ENCODE measurements at places on chromosomes 6 and 20.

DNA sequence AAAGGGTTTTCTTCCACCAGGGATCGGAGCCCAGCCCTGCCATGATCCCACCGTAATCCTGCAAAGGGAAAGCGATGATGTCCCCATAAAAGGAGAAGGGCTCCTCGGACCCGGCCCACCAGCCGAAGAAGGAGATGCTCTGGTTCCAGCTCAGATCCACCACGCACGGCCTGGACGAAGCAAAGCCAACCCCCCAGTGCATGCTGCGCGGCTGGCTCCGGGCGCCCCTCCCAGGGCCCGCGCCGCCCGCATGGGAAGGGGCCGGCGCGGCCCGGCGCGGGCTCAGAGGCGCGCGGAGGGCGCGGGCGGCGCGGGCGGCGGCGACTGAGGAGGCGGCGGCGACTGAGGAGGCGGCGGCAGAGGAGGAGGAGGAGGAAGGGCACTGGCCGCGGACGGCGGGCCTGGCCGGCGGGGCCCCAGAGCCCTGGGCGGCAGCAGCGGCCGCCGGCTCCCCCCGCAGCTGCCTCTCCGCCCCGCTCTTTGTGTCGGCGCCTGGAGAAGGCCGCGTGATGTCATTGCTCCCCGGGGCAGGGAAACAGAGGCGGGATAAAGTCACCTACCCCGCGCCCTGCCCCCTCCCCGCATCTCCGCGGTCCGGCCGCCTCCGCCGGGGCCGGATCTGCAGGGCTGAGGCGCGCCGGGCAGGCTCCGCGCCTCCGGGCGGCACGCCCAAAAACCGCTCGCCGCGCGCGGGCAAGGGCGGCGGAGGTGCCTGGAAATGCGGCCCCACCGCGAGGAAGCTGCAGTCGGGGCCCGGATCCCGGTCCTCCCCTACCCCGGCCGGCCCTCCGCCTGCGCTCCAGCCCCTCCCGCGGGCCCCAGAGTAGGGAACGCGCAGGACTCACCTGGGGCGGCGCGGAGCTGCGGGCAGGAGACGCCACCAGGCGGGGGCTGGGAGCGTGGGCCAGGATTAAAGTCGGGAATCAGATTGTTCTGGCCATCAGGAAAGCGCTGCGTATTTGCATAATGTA lies at the start of gene FAXC:
FAXC (minus strand) TSS at position 504 of the 971 bp plus-strand sequence; CDS start at position 202, 302 bp downstream.
- DNase-seq, result no peak

DNA sequence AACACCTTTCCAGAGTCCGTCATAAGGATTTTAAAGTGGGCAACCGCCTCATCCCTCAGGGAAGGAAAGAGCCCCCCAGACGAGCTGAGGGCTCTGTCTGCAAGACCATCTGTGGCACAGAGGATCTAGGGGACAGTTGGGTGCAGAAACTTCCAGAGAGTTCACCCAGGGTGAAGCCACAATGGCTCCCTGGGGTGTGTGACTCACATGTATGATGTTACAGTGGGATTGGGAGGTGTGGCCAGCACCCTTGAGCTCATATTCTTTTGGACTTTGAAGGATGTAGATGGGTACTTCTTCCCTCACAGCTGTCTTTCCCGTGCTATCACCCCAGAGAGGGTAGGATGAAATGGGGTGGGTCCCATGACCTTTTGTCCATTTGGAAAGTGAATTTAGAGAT lies 95.5 kb downstream of the NCR2 start:
- DNase-seq, result no peak

- no peak for DNase-seq
These were observed 650.7 kb upstream of the CITED2 start for GRCh38 chr6:140025171-140025570.

- no peak for DNase-seq
These were observed at the start of gene TNXB for GRCh38 chr6:32109114-32109764. TNXB (minus strand) TSS chr6:32109338; CDS start chr6:32098198, 11,140 bp downstream.

- no peak for DNase-seq
These were observed 131.6 kb upstream of the ESR1 start for GRCh38 chr6:151675746-151676459.

GRCh38 chr6:163780994-163781393 lies 366.5 kb downstream of the QKI start:
- no peak for DNase-seq

DNA sequence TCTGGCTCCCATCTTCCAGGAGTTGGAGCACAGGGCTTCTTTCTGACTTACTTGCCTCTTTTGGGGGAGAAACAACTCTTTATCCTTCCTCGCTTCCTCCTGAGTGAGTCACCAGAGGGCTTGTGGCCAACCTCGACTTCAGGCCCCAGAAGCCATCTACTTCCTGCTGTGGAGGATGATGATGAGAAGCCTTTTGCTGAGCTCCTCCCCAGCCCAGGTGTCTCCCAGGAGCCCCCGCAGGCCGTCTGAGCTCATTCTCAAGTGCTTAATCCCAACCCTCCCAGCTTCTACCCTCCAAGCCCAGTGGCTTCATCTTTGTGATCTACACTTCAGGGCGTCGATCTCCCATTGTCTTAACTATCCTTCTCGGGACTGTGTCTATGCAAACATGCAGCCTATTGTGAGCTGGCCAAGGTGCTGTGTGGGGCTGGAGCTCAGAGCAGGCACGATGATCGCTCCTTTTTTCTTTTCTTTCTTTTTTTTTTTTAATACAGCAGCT lies 27.9 kb downstream of the SDCBP2 start:
- DNase-seq, result no peak

GRCh38 chr20:10565191-10565921 lies 108.4 kb downstream of the JAG1 start:
- no peak for DNase-seq

DNA sequence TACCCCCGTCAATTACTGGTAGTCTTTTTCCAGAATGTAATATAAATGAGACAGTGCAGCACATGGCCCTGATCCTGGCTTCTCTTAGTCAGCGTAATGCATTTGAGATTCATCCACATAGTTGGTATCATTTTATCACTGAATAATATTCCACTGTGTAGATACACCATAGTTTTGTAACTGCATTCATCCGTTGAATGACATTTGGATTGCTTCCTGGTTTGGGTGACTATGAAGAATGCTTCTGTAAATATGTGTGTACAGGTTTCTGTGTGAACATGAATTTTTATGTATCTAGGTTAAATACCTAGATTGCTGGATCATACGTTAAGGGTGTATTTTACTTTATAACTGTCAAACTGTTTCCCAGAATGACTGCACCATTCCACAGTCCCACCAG lies 62.6 kb upstream of the STMND1 start:
- DNase-seq, result no peak

GRCh38 chr20:44203161-44203560 lies 7.4 kb downstream of the OSER1 start:
- DNase-seq, result no peak

GRCh38 chr6:163092876-163093275 lies 321.6 kb upstream of the QKI start:
- DNase-seq, result no peak

DNA sequence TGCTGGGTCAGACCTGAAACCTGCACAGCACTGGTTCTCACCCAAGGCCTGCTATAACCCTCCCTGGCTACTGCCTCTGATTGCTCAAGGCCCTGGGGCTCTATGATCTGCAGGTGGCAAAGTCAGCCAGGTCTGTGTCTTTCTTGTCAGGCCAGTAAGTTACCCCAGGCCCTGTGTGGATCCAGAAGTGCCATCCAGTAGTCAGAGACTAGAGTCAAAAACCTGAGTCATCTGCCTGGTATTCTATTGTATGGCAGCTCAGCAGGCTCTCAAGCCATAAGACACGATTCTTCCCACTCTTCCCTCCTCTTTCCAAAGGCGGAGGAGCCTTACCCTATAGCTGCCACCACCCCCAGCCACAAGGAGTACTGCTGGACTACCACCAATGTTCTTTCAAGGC lies 593.0 kb downstream of the FRK start:
- DNase-seq, result no peak

DNA sequence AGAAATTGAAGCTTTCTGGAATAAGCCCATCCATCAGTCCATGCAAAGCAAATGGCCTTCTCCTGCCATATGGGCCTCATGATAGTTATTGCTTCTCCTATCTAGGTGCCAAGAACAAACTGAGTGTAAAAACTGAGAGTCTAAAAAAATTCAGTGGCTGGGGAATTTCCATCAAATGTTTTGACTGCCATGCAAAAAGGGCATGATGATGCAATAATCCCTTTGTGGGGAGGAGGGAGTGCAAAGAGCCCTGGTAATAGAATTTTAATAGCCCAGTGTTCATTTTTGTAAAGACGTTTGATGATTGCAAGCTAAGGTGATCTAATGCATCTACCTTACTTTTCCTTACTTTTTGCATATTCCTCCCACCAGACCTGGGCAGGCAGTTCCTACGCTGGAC lies 683.7 kb downstream of the EPM2A start:
- no peak for DNase-seq

- no peak for DNase-seq
These were observed 59.3 kb downstream of the DLL1 start for GRCh38 chr6:170231293-170232185.

DNA sequence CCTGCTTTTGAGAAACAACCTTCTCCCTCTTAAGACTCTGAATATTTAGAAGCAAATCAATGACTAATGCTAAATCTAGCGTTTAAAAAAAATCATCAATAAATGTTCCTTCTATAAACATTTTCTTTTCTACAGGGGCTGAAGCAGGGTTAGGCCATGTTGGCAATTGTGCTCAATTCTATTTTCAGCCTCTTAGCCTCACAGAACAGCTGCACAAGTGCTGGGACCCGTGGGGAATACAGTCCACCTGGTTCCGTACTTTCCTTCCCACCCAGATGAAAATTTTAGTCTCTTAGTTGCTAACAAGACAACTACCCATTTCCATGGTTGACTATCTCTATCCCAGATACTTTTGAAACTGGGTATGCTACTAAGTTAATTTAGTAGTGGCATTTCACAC lies 138.6 kb downstream of the RPS12 start:
- no peak for DNase-seq

GRCh38 chr20:40512994-40513393 lies 176.0 kb downstream of the MAFB start:
- DNase-seq, result no peak

DNA sequence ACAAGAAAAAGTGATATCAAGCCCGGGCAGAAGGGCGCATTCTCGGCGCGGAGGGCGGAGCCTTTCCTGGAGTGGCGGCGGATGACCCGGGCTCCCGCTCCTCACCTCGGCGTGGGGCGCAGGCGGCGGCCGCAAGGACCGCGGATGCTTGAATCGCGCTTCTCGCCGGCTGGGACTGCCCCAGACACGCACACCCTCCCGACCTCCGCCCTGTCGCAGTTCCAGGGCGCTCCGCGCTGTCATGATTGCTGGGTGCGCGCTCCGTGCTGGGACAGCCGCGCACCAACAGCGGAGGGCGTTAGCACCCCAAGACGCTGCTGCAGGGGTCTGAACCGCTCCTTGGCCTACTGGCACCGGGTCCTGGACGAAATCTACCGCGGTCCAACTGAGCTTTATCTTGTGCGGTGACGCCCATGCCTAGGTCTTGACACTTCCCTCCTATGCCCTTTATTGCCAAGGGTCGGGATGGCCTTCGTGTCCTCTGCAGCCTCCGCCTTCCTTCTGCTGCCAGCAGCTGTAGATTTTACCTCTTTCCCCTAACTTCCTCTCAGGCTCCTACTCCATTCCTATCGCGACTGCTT lies 43.3 kb downstream of the IRAK1BP1 start:
- no peak for DNase-seq

DNA sequence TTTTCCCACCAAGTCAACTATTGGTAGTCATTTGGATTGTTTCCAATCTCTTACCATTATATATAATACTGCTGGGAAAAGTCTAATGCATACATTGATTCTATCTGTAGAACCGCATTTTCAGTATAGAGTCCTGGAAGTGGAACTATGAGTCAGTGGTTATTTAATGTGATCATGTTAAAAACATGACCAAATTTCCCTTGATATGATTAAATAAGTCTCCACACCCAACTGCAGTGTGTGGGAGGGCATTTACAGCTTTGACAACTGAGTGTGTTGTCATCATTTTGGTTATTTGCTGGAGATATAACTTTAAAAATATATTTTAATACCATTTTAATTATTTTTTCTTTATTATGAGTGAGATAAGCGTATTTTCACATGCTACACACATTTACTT lies 1027.6 kb downstream of the EYS start:
- no peak for DNase-seq

GRCh38 chr20:1426231-1426849 lies 33.5 kb upstream of the FKBP1A start:
- no peak for DNase-seq

DNA sequence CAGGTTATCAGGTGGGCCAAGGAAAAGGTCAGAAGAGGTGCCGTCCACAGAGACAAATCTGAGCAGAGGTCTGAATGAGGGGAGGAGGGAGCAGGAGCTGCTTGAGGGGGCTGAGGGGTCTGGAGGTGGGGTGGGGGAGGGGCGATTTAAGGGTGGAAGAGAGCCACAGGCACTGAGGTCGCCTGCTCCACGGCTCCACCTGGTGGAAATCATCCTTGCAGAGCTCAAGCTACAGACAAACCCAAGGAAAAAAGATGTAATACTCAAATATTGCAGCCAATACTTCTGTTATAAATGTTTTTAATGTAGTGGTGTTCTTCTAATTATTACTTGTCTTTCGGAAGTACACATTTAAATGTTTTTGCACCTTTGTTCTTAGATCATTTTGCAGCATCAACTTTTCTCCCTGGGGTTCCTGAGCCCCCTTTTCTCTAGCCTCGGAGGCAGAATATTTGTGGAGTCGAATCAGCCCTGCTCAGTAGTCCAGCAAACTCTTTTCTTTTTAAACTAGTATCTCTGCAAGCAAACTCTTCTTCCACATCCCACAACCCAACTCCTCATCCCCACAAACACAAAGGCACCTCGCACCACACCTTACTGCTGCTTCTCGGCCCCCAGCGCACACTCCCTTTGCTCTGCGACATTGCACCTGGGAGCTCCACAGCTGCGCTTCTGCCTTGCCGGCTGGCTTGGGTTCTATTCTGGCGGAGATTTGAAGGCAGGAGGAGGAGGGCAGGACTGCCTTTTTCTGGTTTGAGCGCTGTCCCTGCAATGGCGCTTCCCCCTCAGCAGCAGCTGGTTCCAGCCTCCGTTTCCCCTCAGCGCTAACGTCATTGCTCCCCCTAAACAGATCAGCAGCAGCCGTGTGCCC lies 51.0 kb upstream of the TFAP2A start:
- no peak for DNase-seq

DNA sequence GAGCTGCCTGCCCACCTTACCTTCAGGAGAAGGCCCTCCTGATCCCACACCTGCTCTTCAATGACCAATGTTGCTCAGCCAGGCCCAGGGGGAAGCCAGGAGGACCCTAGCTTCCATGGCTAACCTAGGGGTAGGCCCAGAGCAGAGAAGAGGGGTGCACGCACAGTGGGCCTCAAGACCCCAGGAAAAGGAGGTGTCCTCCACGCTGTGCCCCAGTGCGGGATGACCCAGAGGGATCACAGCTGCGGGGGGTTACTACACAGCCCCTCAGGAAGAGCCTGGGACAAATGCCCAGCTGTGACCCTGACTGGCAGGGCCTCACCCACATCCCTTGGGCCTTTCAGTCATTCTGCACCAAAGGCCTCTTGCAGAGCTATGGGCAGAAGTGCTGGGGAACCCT lies 31.6 kb upstream of the APMAP start:
- DNase-seq, result no peak

GRCh38 chr6:41441598-41442351 lies 104.4 kb upstream of the FOXP4 start:
- no peak for DNase-seq

DNA sequence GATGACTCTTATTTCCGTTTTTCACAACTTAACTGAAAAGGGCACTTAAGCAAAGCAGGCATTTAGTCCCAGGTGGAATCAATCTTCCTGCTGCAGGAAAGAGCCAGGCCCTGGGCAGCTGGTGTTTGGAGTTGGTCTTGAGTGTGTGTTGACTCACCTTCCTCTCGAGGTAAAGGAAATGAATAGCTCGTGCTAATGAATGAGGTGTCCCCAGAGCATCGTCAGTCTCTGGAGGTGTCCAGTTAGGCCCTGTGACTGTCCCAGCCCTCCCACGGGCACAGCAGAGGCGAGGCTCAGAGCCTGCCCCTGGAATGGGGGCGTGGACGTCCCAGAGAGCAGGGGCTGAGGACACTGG lies 277.7 kb downstream of the NRN1 start:
- DNase-seq, result peak; percentile 25
